ENCODE measurements at places on chromosomes 1 and 21.
A peak's percentile ranks its signal among the peaks of the same experiment; 100 is the strongest.

GRCh38 chr1:101071470-101071891 is 45.9 kb upstream of the DPH5 start:
- DNase-seq = no peak

DNA sequence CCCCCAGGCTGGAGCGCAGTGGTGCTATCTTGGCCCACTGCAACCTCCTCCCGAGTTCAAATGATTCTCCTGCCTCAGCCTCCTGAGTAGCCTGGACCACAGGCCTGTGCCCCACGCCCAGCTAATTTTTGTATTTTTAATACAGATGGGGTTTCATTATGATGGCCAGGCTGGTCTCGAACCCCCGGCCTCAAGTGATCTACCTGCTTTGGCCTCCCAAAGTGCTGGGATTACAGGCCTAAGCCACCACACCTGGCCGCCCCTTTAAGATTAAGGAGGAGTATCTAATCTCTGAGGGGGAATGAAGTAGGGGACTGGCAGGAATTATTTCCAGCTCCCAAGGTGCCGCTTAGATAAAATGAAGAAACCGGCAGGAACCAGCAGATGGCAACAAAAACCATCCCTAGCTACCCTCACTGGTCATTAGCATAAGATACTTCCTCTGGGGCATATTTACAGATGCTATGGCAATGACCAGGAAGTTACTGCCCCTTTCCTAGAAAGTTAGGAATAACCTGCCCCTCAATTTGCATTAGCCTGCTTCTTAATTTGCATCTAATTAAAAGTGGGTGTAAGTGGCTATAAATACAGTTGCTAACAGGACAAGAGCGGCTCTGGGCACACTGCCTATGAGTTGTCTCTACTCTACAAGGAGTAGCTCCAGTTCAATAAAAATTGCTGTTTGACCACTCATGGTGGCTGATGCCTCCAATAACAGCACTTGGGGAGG is 7.1 kb upstream of the NSUN4 start:
- DNase-seq = no peak

- no peak for DNase-seq
Observed at GRCh38 chr1:3249631-3250501, 180.9 kb downstream of the PRDM16 start.

DNA sequence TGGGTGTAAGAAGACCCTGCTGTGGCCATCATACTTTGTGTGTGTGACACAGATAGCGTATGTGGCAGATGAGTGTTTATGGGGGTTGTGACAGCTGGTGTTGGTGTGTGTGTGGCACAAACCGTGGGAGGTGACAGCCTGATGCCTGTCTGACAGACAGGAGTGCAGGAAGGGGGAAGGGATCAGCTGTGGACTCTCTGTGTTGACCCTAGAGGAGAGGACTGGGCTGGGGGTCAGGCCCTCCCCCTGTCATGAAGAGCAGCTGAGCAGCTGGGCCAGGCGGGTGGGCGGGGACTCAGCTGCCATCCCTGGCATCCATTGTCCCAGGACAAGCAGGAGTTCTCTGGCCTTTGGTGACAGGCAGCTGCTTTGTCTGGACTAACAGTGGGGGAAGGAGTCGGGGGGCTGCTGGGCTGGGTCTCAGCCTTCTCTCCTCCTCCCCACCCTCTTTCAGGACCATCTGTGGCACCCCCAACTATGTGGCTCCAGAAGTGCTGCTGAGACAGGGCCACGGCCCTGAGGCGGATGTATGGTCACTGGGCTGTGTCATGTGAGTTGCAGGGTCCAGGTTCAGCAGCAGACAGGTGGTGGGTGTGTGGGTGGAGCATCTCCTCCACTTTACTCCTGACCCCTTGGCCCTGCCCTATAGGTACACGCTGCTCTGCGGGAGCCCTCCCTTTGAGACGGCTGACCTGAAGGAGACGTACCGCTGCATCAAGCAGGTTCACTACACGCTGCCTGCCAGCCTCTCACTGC is 2.3 kb downstream of the PLK3 start:
- peak; percentile 13 for DNase-seq

GRCh38 chr21:15009837-15010363 is 54.9 kb downstream of the NRIP1 start:
- DNase-seq = no peak

DNA sequence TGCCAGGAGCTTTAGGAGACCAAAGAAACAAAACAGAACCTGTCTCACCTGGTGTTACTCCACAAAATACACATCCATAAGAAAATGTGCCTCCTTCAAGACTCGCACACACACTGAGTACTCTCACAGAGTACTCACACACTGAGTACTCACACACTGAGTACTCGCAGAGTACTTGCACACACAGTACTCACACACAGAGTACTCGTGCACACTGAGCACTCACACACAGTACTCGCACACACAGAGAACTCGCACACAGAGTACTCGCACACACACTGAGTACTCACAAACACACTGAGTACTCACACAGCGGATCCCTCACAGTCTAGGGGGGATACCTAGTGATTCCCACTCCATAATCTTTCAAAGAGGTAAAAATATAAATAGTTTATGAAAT is 40.3 kb downstream of the PCSK9 start:
- DNase-seq = no peak

DNA sequence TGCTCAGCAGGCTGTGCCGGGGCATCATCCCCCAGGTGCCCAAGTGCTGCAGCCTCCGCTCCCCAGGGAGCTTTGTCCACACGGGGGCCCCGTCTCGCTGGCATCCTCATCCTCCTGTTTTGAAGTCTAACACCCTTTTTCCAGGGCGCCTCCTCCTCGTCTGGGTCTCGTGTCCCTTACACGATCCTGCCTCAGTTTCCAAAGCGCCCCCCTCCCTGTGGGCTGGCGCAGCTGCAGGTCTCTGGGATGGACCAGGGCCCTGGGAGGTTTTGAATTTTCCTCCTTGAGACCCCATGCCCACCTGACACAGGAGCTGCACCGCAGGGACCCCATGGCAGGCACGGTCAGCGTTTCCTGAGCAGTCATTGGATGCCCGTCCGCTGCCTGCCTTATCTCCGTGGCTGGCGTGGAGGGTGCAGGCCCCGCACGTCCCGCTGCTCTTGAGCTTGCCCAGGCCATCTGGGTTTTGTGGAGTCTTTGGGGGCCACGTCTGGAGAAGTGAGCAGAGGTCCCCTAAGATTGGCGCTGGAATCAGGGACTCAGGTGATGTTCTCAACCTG is 37.4 kb upstream of the DIP2A start:
- no peak for DNase-seq

All from hypothalamus (tissue), 51 donors.